ENCODE measurements at places on chromosomes 1 and 21. TPM values are rescaled to one million over a fixed set of nuclear protein-coding genes. Genes with fewer than 3 reads are reported as not detected.
A peak's percentile ranks its signal among the peaks of the same experiment; 100 is the strongest.

Gene GIPC2
- 27.9 TPM for total RNA-seq

Gene GPR37L1
- total RNA-seq = 2.9 TPM

Gene MTARC1
- total RNA-seq = 47.2 TPM

Gene MSH4
- total RNA-seq = 0.35 TPM

Gene KRTAP19-3
- total RNA-seq = not detected

Gene MTARC2
- total RNA-seq = 26.7 TPM

Gene SPRR2B
- not detected for total RNA-seq

Gene ROR1
- total RNA-seq = 3.1 TPM

Gene S100A9
- 75.0 TPM for total RNA-seq

Gene MMEL1
- total RNA-seq = 9.4 TPM

Gene UBE2U
- total RNA-seq = not detected

Gene MPL
- total RNA-seq = not detected

Gene FASLG
- 0.90 TPM for total RNA-seq

Gene RBP7
- 1.7 TPM for total RNA-seq

Gene SMCP
- total RNA-seq = not detected

- DNase-seq = no peak
Observed at GRCh38 chr1:224623743-224624333, 7.7 kb downstream of the CNIH3 start.

- no peak for DNase-seq
Observed at GRCh38 chr1:164557270-164557669, 1.7 kb upstream of the PBX1 start.

DNA sequence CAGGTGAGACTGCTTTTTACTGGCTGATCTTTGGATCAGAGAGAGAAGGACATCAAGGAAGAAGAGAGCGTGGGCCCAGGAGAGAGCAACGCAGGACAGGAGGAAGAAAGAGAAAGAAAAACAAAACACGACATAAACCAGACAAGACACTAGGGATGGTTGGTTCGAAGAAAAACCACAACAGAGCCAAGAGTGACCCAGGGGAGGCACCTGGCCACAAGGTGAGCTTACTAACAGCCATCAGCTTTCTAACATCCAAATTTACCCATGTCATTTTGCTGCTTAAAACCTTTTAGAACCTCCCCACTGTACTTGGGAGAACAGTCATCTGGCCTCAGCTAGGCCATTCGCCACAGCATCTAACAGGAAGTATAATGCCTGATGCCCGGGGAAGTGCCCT lies 57.8 kb downstream of the ARHGEF11 start:
- DNase-seq = no peak

GRCh38 chr1:157969697-157970485 lies 23.6 kb upstream of the KIRREL1 start:
- no peak for DNase-seq

GRCh38 chr1:236167578-236167977 lies 25.2 kb downstream of the GPR137B start:
- DNase-seq = no peak

GRCh38 chr1:162873671-162874666 lies 13.0 kb upstream of the CCDC190 start:
- DNase-seq = no peak

- DNase-seq = no peak
Observed at GRCh38 chr1:170048515-170048914, 26.0 kb downstream of the KIFAP3 start.

DNA sequence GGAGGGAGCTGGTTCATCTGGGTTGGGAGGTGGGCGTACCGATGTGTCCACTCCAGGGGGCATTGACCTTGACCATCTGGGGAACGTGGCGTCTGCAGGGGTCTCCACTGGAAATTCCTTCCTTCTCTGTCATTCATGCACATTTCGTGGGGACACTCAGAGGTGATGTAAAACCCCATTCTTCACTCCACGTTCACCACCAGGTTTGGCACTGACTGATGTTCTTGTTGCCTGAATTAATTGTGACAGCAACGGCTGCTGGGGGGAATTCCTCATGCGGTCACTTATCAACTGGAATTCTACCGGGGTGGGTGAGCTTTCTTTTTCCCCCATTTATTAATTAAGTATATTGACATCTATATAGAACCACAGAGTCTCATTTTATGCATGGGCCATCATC lies 18.1 kb upstream of the POFUT2 start:
- DNase-seq = peak; percentile 4

GRCh38 chr1:201783058-201783457 lies 45.9 kb upstream of the IPO9 start:
- no peak for DNase-seq

DNA sequence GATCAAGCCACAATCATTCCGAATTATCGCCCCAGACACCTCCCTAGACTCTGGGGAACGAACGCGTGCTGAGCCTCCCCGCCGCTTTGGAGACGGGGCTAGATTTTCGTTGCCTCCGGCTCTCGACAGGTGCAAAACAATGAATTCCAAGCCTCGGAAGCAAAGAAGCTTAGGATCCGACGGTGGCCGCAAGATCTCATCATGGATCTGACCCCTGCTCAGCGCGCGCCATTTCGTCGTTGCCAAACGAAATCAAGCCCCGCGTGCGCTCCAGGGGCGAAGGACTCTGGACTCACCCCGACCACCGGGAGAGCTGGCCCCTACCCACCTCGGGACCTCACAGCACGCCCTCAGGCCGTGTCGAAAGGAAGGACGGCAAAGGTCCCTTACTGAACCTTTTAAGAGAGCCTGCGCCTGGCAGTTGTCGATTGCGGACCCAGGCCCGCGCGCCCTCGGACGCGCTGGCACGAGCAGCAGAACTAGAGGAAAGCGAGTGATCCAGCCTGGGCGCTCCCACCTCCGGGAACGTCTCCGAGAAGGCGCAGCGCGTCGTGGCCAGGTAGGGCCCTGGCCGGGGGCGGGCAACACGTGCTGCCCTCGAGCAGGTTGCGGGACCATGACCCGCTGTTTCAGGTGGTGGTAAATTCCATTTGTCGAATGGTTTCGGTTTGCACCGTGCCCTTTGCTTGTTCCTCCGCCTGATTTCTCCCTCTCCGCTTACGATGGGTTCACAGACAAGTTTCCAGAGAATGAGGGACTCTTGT lies 1.6 kb upstream of the RUNX3 start:
- DNase-seq = peak; percentile 65

DNA sequence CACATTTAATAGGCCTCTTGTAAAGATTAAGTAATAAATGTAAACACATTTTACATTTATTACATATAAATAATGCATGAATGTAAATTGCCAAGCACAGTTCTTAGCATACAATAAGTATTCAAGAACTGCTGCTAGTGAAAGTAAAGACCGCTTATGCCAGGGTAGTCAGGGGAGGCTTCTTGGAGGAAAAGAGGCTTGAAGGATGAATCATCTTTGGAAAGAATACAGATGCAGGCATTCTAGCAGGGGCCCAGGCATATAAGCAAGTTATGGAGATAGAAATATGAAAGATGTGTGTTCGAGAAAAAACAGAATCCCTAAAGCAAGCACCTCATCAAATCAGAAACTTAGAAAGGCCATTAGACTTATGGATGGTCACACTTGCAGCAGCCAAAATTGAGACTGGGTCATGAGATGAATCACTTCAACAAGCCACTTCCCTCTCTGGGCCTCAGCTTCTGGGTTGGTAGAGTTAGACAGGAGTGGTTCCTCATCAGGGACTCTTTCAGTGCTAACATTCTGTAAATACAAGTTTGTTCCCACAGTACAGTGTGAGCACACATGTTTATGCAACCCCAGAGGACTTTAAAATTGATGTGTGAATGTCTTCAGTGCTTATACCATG lies 79.8 kb upstream of the ROR1 start:
- no peak for DNase-seq

DNA sequence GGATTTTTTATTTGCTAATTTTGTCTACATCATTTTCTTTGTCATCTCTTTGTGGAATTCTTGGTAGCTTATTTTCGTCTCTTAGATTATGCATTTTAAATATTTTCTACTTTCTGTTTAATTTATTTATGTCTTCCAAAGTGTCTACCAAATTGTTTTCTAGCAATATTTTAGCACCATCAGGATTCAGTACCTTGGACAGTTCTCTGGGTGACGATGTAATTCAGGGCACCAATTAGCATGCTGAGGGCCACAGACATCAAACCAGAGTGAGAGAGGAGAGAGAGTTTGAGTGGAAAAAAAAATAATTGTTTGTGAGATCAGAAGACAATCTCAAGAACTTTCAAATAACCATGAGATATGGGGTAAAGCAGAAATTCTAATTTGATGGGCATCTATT lies 169.8 kb upstream of the CXADR start:
- no peak for DNase-seq

- DNase-seq = no peak
Observed at GRCh38 chr1:101002551-101002950, 23.0 kb downstream of the DPH5 start.

- no peak for DNase-seq
Observed at GRCh38 chr1:8665833-8666232, 151.6 kb downstream of the RERE start.

DNA sequence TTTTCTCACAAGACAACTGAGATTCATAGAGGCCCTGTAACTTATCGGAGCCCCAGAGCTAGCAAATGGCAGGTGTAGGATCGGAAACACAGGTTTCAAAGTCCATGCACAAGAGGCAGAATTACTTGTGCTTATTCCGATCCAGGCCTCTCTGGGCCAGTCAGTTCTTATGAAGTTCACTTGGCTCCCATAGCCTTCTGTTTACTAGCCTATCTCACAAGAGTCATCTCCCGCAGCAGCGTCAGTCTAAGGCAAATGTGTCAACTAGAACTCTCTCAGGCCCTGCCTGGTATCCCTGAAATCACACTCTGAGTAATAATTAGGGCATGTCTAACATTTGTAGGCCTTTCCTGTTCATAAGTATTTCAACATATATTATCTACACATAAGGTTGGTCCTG lies 43.3 kb downstream of the PHC2 start:
- no peak for DNase-seq

- DNase-seq = peak; percentile 76
Observed at GRCh38 chr21:39660191-39660980, 47.6 kb downstream of the B3GALT5 start.

DNA sequence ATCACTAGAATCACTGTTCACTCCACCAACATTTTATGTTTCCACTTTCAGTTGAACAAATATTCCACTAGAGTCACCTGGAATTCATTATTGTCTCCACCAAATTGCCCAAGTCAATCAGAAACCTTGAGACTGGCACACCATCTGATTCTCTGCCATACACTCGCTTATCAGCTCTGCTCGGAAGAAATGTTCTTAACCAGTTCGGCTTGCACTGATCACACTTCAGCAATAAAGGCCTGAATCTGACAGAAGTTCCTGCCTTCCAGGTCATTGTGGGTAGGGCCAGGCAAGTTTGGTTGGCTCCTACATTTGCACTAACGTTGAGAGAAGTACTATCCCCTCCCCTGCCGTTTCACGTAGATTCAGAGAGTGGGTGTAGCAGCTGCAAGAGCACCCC lies 10.0 kb downstream of the TPM3 start:
- no peak for DNase-seq

DNA sequence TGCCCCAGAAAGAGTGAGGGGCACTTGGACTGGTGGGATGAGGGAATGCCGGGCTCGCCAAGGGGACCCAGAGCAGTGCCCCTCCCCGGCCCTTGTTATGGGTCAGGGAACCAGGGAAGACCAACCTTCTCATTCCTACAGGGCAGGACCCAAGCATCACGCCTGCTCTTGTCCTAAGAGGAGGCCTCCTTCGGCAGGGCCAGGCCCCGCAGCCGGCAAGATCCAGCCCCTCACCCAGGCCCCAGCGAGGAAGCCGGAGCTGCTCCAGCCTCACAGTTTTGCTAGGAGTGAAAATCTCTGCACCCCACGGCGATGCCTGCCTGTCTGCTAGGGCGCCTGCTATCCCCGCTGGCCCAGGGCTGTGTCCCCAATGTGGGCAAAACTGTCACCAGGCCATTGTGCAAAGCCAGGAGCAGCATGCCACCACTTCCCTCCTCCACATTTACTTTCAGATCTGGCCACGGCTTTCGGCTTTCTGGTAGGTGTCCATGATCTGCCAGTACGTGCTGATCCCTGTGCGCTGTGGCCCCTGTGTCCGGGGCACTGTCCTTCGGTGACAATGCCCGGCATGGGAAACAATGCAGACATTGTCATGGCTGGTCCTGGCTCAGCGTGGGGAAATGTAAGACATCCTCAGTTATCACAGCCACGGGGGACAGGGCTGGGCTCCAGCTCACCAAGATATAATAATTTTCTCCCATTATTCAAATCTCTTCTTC lies 9.6 kb downstream of the ACTRT2 start:
- DNase-seq = no peak

DNA sequence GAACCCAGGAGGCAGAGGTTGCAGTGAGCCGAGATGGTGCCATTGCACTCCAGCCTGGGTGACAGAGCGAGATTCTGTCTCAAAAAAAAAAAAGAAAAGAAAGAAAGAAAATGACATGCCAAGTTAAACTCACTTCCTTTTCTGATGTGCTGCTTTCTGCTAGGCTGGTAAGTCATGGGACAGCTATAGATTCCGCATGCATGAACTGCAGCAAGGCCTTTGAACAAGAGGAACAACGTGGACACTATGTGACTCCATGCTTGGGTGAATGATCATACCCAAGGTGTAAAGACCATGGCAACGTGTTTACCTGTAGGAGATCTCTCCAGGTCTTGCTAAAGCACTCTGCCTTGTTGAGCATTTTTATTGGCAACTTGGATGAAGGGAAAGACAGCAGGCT lies 10.3 kb upstream of the TTF2 start:
- DNase-seq = no peak

DNA sequence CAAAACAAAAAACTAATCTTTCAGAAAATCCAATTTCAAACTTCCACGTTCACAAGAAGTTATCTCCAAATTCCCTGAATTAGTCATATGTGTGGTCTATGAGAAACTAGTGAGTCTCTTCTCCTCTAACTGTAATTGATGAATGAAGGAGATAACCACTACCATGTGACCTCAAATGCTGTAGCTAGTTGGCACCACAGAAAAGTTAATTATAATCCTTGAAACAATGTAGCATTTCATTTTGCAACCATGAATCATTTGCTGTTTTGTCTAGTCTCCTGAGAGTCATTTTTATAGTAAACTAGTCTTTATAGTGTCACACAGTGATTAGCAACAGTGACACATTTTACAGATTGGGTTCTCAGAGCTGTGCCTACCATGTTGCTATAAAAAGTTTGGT lies 287.5 kb downstream of the LRRIQ3 start:
- DNase-seq = no peak

DNA sequence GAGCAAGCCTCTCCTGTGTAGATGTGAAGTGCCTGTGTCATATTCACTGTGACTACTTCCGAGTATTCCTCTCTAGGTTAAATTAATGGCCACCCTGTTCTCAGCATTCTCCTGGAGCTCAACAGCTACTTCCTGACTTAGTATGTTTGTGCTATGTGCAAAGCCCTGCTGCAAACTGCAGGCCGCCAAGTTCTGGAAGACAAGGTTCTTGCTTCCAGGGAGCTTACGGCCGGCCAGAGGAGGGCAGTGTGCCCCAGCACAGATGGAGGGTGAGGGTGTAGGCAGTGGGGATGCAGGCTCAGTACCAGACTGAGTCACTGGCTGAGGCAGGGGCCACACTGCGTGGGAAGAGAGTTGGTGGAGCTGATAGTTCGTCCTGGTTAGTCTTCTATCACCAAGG lies 43.2 kb downstream of the ELK4 start:
- DNase-seq = peak; percentile 73

GRCh38 chr1:119651133-119651532 lies 3.1 kb upstream of the ZNF697 start:
- DNase-seq = no peak

Measured in mucosa of descending colon (tissue), 3 donors.